CD4-positive, alpha-beta T cell treated with Interleukin-15 for 4 hours (primary cell): ENCODE measurements at places on chromosomes 7 and 10.
A peak's percentile ranks its signal among the peaks of the same experiment; 100 is the strongest.

DNA sequence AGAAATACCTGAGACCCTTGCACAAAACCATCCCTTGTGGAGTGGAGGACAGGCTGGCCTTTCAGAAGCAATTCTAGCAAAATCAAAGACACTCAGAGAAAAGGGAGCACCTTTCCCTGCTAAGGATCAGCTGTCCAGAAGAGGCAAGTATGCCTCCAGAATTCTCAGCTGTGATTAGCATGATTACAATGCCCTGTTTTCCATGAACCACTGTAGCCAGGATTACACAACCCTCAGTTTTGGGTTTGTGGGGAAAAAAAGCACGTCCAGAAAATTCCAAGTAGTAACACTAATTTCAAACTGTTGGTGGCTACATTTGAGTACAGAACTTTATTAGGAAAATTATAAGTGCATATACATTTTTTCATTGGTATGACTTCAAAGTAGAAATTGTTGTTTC is 15.0 kb downstream of the CXCL12 start:
- DNase-seq = no peak

GRCh38 chr7:109552017-109552416 is 982.3 kb downstream of the DNAJB9 start:
- no peak for DNase-seq

GRCh38 chr7:109456116-109456515 is 886.4 kb downstream of the DNAJB9 start:
- DNase-seq = no peak

DNA sequence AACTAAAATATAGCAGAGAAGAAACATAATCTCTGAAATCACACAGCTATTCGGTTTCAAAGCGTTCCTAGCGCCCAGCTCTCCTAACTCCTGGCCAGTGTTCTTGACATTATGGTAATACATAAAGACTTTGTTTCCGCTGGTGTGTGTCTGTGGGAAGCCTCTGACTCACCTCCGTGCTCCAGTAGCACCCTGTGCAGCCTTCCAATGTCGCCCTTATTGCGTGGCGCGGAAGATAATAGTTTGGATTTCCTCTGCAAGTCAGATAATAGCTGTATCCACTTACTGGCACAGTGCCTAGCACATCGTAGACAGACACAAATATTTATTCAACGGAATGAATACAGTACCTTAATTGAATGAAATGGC is 570 bp downstream of the BMS1 start:
- DNase-seq = peak; percentile 31

DNA sequence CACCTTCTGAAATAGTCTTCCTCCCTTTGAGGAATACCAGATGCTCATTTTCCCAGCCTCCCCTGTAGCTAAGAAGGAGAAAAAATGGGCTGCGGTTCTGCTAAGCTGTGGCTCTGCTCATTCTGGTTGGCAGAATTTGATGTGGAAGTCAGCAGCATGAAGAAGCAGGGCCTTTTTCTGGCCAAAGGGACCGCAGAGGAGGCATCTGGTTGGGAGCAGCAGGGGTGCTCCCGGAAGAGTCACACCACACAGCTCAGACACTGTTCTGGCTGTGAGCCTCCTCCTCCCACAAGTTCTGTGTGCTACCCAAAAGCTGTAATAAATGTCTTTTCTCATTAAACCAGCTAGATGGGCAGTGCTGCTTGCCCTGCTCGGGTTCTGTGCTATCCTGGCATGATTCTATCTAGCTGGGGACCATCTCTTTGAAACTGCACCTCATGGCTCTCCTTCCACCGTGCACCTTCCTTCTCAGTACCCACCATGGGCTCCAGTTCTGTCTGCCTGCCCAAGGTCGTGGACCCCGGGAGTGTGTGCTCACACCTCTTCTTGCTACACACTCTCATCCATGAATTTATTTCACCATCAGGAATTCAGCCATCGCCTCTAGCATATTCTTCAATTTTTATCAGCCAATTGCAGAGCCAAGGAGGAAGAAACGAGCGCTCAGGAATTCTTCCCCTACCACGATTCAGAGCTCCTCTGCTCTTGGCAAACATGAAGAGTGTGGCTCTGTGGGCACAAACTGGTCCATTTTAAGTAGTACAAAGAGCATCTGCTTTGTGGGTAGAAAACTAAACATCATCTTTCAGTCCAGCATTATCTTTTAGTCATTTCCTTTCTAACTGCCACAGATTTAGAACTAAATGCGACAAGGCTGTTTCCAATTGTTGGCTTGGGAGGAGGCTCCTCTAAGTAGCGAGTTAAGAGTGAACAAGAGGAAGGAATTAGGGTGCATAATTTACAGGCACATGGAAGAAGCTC is 76.9 kb downstream of the FAM171A1 start:
- no peak for DNase-seq

DNA sequence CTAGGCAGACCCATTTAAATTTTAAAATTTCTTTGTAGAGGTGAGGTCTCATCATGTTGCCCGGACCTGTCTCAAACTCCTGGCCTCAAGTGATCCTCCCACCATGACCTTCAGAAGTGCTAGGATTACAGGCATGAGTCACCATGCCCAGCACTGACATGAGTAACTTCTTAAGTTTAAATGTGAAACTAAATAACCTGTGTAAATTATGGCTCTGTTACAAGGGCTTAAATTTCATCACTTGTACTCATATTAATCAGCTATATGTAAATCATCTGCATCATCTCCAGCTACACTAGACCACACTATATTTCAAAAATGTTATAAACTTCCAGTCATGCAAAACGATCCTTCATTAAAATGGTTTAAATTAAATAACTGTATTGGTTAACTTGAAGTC is 56.1 kb downstream of the ATAD1 start:
- peak; percentile 5 for DNase-seq

GRCh38 chr7:106537119-106537518 is 123.8 kb downstream of the CCDC71L start:
- DNase-seq = no peak

DNA sequence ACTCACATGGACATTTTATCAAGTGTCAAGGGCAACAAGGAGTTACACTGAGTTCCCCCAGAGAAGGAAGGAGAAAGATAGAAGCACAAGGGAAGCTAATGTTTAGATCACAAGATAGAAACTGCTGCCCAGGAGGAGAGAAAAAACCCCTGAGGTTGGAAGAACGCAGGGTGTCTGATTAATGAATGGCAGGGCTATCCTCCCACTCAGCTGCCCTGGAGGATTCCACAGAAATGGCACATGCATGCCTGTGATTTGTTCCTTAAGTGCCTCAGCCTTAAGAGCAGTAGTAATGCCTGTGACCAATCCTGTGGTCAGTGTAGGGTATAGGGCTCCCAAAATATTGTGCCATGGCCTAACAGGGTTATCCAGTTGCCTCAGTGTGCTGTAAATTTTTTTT is 20.2 kb downstream of the DNAJB9 start:
- DNase-seq = no peak

- DNase-seq = peak; percentile 43
These were observed 68.3 kb downstream of the CREM start for GRCh38 chr10:35194906-35195305.

- no peak for DNase-seq
These were observed 560.5 kb downstream of the PARD3 start for GRCh38 chr10:34254596-34254995.

GRCh38 chr7:74587435-74588126 is 69.9 kb upstream of the GTF2I start:
- DNase-seq = no peak
